ENCODE measurements at places on chromosomes 3 and 15.
A peak's percentile ranks its signal among the peaks of the same experiment; 100 is the strongest.

DNA sequence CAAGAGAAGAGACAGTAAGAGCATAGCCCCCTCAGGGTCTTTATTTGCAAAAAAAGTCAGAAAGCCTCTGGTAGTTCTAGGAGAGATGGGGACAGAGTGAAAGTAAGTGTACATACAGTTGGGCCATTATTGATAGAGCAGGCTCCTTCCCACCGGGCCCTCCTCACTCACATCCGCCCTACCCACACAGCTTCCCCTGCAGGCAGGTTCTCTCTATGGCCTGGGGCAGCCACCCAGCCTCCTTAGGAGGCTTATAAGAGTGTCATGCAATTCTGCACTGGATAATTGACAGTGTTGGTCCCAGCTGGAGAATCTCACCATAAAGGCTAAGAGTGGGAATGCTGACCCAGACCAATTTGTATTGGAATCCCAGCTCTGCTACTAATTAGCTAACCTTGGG lies 49.5 kb downstream of the SLC30A4 start:
- DNase-seq: no peak

GRCh38 chr3:31661993-31662670 lies 129.4 kb downstream of the STT3B start:
- DNase-seq: no peak

- DNase-seq: no peak
Measured at GRCh38 chr3:69435274-69436265, 49.7 kb upstream of the FRMD4B start.

DNA sequence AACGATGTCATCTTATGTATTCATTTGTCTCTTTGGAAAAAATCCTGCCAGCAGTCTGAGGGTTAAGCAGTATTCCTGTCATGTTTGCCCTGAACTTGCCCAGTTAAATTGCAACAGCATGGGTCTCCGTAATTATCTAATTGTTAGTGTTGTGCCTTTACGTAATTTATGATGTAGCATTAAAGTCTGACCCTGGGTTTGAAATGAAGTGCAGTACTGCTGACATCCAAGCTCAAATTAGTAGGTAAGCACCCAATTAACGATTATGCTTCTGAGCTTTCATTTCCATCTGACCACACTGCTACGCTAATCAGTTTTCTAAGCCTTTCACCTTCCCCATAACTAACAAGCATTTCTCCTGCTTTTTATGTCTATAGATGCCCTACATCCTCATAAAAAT lies 241.8 kb downstream of the ARRDC4 start:
- DNase-seq: no peak

DNA sequence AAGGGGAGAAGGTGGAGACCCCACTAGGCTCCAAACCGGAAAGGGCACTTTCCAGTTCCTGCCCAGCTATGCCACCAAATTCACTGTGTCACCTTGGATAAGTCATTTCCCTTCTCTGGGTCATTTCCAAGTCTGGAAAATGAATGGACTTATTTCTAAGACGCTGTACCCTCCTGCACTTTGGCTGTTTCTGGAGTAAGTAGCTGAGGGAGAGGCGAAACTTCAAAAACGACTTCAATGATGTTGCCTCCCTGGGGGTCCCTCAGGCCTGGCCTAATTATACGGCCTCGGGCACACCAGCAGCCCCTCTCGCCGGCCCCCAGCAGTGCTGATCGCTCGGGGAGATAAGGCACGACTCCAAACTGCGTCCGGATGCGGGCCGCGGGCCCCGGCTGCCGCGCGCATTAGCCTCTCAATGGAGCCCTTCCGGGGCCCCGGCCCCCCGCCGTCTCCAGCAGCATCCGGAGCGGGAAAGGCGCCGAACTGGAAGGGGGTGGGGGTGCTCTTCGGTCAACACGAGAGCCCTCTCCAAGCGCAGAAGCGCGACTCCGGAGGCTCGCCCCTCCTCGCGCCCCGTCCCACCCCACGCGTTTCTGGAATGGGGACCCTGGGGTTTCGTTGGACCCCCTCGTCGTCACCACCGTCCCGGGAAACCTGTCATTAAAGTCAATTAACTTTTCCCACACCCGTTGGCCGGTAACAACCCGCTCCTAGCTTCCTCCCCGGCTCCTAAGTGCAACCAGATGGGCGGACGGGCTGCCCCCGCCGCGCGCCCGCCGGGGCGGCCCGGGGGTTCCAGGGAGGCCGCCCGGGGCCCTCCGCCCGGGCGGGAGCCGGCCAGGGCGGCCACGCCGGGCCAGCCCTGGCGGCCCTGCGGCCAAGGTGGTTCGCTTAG lies 4.8 kb downstream of the HES1 start:
- peak; percentile 42 for DNase-seq

Data from natural killer cell (primary cell).